Right cardiac atrium (tissue), 5 donors: ENCODE measurements at places on chromosomes 7 and 10. TPM values are rescaled to one million over a fixed set of nuclear protein-coding genes. Genes with fewer than 3 reads are reported as not detected.

GRCh38 chr10:123995461-123996131 is 97.8 kb downstream of the CHST15 start:
- DNase-seq, result peak; percentile 75

DNA sequence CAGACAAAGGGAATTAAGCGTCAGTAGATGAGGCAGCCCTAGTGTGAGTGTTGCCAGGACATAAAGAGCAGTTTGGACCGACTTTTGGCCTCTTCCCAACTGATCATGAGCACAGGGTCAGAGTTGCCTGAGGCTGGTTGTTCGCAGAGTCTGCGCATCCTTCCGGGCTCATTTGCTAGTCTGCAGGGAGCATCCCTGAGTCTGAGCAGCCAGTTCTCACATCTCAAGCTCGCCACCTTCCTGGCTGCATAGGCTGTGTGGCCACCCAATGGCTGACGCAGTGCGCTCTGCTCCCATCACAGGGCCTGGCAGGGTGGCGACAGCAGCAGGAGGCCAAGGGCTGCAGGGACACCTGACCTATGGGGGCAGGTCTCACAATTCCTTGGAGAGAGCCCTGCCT is 5.0 kb downstream of the GAD2 start:
- DNase-seq, result no peak

DNA sequence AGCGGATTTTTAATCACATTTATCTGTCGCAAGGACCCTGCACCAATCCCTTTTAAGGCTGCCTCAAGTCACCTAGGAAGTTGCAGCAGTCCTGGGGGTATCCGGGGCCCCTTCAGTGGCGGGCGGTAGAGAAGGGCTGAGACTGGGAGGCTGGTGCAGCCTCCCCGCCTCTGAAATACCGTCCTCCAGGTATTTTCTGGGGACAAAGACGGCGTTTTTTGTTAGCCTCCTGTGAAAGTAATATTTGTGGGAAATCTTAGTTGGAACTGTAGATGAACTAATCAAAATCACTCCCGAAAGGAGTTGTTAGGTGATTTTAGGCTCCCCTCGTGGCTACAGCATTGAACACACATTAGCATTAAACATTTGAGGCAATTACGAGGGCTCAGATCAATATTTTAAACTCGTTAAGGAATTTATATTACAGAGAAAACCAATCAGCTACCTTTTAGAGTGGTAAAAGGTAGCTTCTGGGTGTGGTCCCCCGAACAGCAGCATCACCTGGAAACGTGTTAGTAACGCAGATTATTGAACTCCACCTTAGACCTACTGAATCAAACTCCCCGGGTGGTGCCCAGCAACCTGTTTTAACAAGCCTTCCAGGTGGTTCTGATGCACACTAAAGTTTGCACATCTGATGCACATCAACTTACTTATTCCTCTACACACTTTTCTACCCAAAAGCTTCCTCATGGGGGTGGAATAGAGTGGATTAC is 530 bp upstream of the ANXA7 start:
- DNase-seq, result no peak

DNA sequence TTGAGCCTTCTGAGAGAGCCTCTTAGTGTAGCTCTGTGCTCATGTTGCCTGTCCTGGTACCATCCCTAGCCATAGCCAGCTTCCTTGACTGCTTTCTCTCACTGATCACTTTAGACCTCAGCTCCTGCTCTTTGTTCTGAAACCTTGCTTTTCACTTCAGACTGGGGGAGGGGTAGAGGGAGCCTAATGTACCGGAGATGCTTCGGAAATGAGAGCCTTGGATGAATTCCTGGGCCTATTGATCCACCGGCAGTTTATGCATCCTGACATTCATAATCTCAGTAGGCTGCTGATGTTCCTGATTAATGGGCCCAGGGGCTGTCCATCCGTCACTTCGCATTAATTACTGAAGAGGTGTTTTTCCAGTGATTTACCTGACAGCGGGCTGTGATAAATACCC is 38.8 kb downstream of the R3HCC1L start:
- no peak for DNase-seq

NODAL gene
- total RNA-seq, result not detected

KCNIP2 gene
- total RNA-seq, result 704 TPM

ACSM6 gene
- total RNA-seq, result not detected

AGAP9 gene
- 3.3 TPM for total RNA-seq

TSPAN33 gene
- 12.8 TPM for total RNA-seq

RNLS gene
- total RNA-seq, result 18.5 TPM
